ENCODE measurements at places on chromosomes 6 and 20.
A peak's percentile ranks its signal among the peaks of the same experiment; 100 is the strongest.

DNA sequence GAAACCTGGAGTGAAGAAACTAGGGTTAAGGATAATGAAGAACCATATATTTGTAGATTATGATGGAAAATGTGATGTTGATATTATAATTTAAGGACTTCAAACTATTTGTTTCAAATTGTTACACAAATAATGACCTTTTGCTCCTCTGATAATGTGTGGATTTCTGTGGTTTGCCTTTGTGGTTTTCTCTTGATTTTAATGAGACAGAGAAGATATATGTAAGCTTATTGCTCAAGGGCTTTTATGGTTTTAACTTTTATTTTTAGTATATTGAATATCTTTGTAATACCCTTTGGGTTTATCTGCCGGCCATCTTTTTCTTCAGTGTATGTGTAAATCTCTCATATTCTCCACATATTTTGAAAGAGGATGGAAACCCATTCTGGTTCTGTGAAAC lies 362.3 kb downstream of the RIMS1 start:
- no peak for DNase-seq

DNA sequence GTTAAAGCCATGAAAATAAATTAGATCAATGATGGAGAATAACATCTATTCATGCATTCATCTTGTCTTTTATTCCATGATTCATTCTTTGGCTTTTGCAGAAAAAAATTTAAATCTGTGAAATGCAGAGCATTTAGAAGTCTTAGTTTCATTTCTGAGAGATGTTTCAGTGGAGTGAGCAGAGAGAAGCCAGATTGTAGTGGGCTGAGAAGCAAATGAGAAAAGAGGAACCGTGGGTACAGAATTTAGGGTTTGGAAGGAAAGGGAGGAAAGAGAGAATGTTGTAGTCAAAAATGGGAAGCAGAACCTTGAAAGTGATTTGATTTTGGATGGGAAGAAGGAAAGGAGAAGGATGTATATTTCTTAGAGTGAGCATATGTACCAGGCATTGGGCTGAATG lies 260.3 kb upstream of the MAN1A1 start:
- DNase-seq = no peak

- no peak for DNase-seq
Observed at GRCh38 chr6:35195120-35195780, 18.5 kb upstream of the SCUBE3 start.

- DNase-seq = no peak
Observed at GRCh38 chr6:137601471-137601870, 107.3 kb upstream of the OLIG3 start.

GRCh38 chr6:43768983-43769525 lies 957 bp upstream of the VEGFA start:
- DNase-seq = no peak

DNA sequence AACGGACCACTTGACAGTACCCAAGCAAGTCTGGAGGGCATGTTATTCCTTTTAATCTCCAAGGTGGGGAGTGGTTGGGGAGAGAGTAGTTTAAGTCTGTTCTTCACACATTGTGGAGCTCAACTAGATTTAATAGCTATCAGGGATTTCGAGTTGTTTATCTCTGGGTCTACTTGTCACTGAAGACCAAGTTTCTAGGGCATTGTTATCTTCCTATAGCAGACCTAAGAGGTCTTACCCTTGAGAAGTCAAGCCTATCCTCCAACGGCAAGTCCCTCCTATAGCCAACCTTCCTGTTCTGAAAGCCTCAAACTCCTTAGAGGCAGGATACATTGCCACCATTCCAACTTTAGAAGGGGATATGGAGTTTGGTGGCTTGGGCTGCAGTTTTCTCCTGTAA lies 164.5 kb upstream of the MOCS1 start:
- no peak for DNase-seq

- DNase-seq = no peak
Observed at GRCh38 chr20:33016581-33017109, 9.1 kb downstream of the BPIFB2 start.

DNA sequence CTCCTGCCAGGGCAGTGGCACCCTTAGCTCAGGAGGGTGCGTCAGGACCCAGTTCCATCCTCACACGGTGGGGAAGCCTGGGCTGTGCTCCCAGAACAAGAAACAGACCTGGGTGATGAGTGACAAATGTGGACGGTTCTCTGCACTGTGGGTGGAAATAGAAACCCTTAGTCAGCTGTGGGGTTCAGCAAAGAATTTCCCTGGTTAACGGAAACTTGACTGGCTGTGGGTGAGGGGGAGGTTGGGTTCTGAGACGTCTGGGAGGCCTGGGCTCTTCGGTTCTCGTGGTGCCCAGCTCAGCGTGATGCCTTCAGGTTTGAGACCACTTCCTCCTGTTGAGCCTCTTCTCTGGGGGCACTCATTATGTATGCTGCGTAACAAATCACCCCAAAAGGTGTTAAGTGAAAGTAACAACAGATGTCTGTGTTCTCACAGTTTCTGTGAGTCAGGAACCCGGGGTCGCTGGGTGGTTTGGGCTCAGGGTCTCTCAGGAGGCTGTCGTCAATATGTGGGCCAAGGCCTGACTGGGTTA lies 53.1 kb upstream of the FAM83D start:
- DNase-seq = no peak

DNA sequence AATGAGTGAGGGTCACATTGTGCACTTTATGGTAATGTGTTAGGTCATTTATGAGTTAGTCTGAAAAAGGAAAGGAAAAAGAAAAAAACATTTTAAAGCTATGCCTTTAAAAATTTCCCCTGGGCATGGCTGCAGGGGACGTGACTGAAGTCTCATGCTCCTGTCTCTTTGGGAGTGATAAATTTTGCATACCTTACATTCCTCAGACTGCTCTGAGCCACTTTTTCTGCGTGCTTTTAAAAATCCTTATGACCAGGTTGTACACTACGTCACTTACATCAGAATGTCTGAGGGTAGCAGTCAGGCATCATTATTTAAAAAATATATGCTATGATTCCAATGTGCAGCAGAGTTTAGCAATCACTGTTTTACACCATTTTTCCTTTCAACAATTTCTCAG lies 121.2 kb downstream of the RFPL4B start:
- DNase-seq = peak; percentile 38

DNA sequence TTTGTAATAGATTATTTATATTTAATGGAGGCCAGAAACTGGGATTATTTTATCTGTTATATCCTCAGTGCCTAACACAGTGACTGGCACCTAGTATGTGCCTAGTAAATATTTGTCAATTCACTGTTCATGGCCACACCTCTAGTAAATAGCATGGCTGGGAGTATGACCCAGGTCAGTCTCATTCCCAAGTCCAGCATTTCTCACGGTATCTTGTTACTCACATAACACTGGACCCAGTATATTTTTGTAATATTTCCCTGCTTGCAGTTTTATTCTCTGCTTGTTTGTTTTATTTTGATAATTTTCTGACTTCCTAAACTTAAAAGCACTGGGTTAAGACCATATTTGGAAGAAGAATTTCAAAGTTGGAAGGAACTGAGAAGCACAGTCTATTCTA lies 47.7 kb downstream of the CTNNBL1 start:
- DNase-seq = no peak

GRCh38 chr20:37917461-37917860 lies 14.5 kb downstream of the VSTM2L start:
- no peak for DNase-seq

DNA sequence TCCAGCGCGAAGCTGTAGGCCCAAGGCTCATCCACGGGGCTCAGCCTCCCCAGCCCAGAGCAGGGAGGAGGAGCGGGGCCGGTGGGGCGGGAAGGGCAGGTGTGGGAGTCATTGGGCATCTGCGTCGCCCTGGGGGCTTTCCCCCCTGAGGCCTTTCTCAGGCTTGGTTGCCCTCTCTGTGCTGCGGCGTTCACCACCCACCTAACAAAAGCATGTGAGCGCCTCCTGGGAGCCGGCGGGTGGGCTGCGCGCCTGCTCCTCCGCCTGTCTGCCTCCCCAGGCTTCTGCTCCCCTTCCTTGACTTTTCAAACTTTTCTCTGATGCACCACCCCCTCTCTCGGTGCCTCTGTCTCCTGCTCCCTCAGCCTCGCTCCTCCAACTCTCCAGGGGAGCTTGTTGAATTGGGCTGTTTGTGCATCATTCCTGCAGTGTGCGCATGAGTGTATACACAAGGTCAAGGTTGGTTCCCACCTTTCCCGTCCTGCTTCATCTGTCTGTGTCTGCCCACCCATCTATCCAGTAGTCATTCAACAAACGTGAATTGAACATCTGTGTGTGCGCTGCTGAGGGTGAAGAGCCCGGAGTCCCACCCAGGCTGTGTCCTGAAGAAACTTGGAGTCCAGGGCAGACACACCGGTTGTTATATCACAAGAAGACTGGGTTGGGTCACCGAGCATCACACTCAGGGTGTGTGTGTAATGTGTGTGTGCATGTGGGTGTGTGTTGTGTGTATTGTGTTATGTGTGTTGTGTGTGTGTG lies 82.4 kb upstream of the NNAT start:
- no peak for DNase-seq

- DNase-seq = peak; percentile 88
Observed at GRCh38 chr6:3209114-3210023, 18.1 kb downstream of the TUBB2B start.

GRCh38 chr20:24163506-24163905 lies 174.9 kb upstream of the GGTLC1 start:
- no peak for DNase-seq

- DNase-seq = no peak
Observed at GRCh38 chr6:157860505-157860991, 37.5 kb downstream of the SNX9 start.

DNA sequence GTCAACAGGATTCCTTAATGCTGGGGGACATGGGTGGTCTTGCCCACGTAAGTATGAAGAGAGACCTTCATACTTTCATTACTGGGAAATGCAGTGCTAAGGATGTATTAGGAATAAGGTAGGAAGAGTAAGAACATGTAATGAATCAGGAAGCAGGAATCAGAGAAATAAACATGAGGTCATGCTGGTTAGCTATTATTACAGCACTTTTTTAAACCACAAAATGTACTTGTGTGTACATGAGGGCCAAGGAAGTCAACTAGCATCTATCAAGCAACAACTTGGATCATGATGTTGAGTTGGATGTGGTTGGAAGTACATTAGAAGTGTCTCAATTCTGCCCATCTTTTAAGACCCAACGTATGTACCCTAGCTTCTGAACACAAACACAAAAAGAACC lies 63.5 kb upstream of the E2F3 start:
- DNase-seq = no peak

DNA sequence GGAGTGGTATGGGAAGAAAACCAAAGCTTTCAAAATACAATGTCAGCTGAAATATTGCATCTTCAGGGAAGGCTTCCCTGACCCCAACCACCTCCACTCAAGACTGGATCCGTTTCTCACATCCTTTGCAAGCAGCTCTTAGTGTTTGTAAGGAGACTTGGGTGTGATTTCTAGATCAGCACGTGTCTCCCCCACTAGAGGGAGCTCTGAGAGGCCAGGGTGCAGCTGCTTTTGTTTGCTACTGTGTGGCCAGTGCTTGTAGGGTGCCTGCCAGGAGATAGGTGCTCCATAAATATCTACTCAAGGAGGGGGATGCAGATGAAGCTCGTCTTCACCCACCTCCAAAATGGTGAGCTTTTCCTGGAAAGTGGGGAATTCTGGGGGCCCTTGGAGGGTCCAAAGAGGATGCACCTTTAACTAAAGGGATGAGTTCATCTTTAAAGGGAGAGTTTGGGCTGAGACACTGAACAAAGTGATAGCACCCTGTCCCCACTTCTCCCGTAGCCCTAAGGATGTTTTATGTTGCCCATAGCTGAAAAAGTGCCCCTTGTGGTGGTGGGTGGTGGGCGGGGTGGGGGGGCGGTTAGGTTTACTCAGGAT lies 52.6 kb upstream of the MAFB start:
- no peak for DNase-seq

DNA sequence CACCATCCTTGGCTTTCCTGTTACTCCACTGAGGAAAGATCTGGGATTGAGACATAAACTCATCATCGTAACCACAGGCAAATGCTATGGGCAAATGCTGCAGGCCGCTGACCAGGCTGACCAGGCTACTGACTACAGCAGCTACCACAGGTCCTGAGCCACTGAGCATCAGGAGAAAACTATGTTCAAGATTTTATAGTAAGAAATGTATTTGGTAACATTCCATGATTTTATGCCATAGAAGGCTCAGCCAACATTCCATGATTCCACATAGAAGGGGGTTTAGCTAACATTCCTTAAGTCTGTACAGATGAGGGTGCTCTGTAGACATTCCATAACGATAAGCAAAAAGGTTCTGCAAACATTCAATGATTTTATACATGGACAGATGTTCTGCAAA lies 16.1 kb upstream of the B4GALT5 start:
- no peak for DNase-seq

- DNase-seq = no peak
Observed at GRCh38 chr6:71496018-71496721, 207.6 kb downstream of the OGFRL1 start.

DNA sequence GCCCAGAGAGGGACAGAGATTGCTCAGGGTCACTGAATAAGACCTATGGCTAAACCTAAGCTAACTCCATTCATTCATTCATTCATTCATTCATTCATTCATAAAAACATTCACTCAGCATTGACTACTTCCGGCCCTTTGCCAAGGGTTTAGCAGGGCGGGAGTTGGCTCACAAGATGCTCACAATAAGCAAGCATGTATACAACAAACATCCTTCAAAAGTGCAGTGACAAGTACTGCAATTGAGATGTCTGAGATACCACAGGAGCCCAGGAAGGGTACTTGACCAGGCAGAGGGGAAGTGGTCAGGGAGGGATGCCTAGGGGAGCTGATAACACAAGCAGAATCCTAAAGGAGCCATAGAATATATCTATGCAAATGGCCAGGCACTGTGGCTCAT lies 18.2 kb upstream of the KIAA1755 start:
- DNase-seq = no peak

DNA sequence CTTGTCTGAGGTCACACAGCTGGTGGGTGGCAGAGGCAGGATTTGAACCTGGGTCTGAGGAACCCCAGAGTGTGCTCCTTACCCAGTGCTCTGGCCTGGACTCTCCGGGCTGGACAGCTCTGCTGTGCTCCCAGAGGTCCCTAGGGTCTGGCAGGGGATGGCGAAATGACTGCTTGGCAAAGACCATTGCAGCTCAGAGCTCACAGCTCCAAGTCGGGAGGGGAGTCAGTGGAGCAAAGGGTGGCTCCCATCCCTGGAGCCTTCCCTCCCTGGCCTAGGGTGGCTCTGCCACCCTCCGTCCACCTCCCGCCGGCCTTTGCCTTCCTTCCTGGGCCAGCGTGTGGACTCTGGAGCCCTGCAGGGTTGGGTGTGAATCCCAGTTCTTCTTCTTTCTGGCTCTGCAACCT lies 17.5 kb downstream of the CEBPB start:
- DNase-seq = no peak

DNA sequence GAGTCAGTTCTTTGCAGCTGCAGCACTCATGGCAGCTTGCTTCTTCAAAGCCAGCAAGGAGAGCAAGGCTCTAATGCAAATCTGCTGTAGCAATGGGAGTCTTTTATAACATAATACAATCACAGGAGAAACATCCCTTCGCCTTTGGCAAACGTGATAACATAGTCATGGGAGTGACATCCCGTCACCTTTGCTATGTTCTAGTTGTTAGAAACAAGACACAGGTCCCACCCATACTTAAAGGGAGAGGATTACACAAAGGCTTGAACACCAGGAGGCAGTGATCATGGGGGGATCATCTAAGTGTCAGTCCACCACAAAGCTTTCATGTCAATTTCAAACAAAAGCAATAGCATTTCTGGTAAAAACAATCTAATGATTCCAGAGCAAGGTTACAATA lies 40.1 kb upstream of the PHACTR2 start:
- DNase-seq = no peak

- DNase-seq = no peak
Observed at GRCh38 chr20:48769069-48769983, 58.5 kb downstream of the PREX1 start.

- DNase-seq = no peak
Observed at GRCh38 chr6:74287932-74288331, 591.9 kb downstream of the CD109 start.

Measured in T1000 (cell line).